ENCODE measurements at places on chromosomes 12 and 14.

- DNase-seq: no peak
Observed at GRCh38 chr14:100840286-100841065, 14.6 kb downstream of the MEG3 start.

DNA sequence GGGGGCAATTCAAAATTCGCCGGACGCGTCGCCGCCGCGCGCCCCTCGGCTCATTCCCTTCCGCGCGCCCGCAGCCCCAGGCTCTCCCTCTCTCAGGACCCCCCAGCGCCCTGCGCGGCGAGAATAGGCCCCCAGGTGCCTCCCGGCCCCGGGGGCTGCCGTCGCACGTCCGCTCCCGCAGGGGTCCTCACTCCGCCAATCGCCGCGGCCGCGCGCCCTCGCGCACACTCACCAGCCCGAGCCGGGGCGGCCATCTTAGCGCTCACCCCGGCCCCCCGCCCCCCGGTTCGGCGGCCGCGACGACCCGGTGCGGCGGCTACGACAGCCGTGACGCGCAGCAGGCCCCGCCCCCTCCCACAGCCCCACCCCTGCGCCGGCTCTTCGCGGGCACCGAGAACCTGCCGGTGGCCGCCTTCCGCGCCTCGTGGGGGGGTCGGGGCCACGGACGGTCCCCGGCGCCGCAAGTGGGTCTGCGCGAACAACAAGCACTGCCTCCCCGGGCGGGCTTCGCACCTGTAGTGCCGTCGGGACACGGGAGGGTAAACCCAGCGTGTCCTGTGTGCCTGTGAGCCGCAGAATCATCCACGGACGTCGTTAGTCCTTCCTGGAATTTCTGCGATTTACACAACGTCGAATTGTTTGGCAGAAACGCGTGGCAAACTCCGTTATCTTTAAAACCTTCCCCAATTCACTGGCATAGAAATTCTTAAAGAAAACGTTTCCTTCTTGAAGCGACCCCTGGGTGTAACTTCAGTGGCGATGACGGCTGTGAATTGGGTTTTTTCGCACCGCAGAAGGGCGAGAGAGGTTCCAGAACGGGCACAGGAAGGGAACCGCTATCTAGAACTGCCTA, 2.5 kb downstream of the USP44 start:
- DNase-seq: peak; percentile 67

- DNase-seq: no peak
Observed at GRCh38 chr14:29687071-29687765, 240.4 kb downstream of the PRKD1 start.

- no peak for DNase-seq
Observed at GRCh38 chr12:12724421-12725085, 7.4 kb downstream of the CDKN1B start.
